ENCODE measurements at places on chromosomes 3 and 15. TPM values are rescaled to one million over a fixed set of nuclear protein-coding genes. Genes with fewer than 3 reads are reported as not detected.

- DNase-seq: no peak
Measured at GRCh38 chr15:37586011-37586583, 348.3 kb upstream of the TMCO5A start.

DNA sequence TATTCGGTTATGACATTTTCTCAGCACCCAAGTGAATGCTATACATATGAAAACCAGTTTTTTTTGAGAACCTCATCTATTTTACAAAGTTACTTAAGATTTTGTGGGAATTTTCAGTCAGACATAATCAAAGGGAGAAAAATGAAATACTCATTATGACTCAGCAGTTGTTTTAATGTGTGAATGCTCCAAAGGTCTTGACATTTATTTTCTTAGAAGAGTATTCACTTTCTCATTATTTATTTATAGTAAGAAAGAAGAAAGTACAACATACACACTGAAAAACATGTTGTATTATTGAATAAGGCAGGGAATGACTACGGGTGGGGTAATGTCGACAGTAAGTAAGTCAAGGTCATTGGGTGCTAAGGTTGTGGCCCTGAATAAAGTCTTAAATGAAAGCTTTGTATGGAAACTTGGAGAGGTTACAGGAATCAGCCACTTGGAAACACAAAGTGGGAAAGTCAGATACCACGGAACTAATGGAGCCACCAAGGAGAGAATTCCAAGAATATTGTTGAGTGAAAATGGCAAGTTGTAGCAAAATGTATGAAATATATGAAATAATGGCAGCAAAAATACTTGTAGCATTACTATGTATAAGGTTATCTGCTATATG lies 844.5 kb downstream of the TBL1XR1 start:
- no peak for DNase-seq

DNA sequence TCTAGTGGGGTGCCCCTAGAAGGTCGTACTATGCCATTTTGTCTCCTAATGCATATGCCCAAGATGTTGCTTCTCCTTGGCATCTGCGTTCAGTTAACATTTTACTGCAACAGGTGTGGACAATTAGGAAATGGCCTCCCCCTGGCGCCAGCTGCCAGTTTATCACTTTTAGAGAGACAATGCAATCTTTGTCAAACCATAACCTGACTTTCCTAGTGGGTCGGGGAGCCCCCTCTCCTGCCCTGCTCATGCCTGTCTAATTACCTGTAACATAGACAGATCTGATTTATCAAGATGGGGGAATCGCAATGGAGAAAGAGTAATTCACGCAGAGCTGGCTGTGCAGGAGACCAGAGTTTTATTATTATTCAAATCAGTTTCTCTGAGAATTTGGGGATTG lies 353.7 kb upstream of the SGO1 start:
- DNase-seq: no peak

DNA sequence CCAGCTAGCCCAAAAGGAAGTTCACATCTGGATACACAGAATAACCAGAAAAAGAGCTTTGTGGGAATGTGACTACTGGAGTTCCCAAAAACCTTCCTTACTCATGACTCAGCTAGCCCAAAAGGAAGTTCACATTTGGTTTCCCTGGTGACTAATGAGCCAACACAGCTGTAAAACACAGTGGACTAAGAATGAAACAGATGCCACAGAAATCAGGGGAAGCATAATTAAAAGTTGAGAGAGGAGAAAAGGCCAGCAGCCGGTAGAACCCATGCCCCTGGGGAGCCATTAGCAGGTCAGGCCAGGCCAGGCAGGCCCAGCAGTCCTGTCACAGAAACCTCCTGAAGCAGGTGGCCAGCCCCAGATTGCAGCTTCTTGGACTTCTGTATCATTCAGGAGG lies 130.3 kb downstream of the GHSR start:
- DNase-seq: peak; percentile 35

DNA sequence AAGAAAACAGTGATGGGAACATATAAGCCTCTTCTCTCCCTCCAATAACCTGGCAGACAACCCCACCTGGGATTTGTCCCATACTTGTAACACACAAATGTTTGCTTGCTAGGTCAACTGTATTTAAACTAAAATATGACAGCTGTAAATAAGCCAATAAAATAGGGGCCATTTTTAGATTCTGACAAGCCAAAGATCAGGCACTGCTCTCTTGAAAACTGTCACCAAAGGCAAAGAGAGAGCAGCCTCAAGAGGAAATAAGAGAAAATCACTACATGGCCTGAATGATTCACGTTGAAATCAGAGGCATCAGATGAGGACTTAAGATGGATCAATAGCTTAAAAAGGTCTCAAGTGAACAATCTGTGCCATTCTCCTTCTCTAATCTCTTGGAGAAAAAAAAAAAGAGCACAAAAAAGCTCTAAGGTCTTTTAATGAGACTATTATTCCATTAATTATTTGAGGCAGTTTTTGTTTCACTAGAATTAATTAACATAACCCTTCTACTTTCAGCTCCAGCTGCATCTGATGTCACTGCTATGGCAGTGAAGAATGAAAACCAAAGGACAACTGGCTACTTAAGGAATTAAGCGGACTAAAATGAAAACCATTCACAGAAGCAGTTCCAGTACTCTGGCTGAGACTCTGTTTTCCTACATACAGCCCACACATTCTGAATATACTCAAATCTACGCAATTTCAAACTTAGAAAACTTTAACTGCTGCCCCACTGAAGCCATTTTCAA lies 19.0 kb downstream of the MYO5A start:
- DNase-seq: no peak

DNA sequence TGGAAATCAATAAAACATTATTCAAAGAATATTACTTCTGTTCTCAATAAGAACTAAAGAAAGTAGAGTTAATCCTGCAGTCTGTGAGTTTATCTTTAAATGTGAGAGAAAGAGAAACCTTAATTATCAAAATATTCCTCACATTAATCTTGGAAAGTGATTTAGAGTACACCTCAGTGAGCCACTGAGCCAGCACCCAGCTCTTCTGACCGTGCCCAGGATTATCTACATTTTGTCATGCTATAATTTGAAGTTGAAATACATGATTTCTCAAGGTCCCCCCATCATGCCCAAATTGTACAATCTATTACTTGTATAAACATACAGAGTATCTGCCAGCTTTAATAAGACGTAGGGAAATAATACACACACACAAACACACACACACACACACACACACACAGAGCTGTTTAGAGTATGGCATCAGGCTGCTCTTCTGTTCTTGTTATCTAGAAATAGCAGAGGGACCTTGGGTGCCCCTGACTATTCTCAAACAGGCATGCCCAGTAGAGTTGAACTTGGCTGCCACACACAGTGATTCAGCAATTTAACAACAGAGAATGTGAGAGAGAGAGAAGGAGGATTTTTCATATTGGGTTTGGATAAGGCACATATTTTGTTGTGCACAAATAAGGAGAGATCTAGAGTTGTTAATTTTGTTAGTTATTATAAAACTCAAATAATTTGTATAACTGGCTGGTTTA lies 74.4 kb downstream of the P2RY1 start:
- DNase-seq: peak; percentile 68

DNA sequence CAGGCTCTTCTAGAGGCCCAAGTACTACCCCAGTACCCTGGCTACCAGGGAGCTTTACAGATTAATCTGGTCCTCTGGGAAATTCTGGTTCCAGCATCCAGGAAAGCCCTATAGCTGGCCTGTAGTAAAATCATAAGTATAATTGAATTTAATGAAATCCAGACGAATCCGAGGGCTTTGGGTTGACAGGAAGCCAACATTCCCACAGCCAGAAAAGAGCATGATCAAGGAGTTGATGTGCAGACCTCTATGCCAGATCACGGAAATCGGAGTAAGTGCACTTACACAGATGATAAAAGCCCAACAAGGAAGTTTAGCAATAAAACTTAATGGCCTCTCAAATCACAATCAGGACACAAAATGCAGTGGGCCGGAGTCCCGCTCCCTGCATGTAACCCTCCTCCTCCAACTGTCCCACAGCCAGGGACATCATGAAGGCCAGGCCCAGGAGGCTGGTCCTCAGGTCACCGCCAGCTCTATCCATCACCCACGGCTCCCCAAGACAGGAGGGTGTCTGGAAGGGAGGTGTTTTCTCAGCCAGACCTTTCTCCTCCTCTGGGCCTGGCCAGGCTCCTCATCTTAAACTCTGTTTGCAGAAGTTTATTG lies 62.8 kb upstream of the SEC22A start:
- DNase-seq: no peak

DNA sequence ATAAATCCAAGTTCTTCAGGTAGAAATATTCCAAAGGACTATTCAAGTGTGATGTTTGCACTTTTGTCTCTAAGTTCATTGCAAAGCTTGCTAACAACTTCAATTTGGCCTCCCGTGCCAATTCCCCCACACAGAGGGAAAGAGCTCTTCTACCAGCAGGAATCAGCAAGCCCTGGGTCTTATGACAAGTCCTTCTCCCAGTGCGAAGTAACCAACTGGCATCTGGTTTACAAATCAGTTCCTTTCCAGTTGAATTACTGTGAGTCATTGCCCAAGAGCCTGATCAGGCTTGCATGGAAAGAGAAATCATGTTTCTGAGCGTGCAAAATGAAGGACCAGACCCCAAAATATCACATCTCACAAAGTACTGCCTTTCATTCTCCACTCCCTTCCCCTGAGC lies 62.7 kb upstream of the SLCO3A1 start:
- DNase-seq: no peak

GRCh38 chr3:39809995-39810595 lies 686 bp downstream of the MYRIP start:
- no peak for DNase-seq

DNA sequence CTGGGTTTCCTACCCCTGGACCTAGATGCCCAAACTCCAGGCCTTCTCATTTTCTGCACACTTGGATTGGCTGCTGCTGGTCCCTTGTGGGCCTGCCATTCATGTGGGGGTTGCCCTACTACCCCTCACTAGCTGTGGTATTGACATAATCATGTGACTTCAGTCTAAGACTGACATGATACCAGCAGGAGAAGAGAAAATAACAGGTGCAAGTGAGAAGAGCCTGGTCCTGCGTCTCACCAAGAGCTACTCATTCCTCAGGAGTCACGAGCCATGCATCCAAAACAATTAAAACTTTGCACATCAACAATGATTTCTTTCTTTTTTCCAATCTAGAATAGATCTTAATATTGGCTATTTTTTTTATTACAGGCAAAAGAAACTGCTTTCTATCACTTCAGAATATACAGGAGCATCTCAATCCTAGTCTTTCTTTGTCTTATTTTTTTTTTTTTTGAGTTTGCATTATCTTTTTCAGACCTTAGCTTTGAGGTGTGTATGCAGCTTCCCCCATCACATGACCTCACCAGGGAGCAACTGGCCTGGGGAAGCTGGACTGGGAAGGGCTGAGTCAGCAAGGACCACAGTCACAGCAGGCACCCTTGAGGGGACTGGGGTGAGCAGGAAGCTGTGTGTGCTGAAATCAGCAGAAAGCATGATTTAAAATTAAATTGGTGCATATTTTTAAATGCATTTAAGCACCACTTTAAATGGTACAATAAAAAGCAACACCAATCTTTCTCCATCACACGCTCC lies 27.6 kb downstream of the SLC9A9 start:
- peak; percentile 25 for DNase-seq

GRCh38 chr3:73546961-73547360 lies 77.8 kb downstream of the PDZRN3 start:
- DNase-seq: no peak

DNA sequence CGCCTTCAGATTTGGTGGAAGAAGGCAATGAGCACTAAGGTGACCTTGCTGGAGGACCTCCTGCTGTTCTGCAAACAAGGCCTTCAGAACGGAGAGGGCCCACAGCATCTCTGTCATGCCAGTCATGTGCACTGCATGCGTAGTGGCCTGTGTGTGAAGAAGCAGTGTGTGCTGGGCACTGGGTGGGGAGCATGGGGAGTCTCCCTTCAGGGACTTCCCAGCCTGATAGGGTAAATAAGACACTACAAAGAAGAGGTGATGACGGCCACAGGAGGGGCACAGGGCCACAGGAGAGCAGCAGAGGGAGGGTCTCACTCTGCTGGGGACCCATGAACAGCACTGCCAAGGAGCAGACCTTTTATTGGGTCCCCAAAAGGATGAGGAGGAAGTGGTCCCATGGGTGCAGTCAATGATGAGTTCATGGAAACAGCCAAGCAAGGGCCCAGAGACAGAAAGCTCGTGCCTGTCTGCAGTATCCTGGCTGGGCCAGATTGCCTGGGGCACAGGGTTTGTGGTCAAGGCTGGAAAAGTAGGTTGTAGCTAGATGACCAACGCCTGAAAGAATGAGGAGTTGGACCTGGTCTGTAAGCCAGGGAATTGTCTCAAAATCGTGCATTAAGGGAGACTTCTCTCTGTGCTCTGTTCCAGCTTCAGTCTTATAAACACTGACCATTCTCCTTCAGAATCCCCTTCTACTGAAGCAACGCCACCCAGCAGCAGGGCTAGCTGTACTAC lies 67.8 kb upstream of the SEC61A1 start:
- no peak for DNase-seq

DNA sequence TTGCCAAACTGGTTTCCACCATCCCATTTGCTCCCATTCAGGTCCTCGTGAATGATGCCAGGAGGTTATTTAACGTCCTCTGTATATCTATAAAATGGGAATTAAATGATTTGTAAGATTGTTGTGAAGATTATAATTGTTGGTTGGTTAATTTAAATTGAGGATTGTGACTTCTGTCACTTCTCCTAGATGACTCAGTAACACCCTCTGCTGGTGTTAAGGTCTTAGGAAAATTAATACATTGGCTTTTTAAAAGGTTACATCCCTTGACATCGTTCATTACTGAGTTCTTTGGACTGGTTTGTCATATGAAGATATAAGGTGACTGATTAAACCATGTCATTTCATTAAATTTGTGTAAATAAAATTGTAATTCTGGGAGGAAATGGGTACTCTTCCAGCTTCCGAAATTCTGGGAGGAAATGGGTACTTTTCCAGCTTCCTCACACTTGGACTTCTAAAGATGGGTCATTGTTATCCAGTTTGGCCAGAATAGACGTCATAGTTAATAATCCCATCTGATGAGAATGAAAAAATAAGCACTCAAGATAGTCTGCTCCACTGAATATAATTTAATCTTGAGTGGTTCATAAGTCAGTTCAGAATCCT lies 33.3 kb upstream of the PAQR5 start:
- no peak for DNase-seq

TMCO5A gene
- not detected for total RNA-seq

LCTL gene
- not detected for total RNA-seq

RTP3 gene
- not detected for total RNA-seq

All from adrenal gland (tissue), 19 donors.